ENCODE measurements at places on chromosomes 4 and X.

- DNase-seq = no peak
Observed at GRCh38 chr4:101037938-101038413, 309.4 kb downstream of the PPP3CA start.

GRCh38 chrX:13845721-13846378 lies 29.0 kb upstream of the GPM6B start:
- DNase-seq = no peak

DNA sequence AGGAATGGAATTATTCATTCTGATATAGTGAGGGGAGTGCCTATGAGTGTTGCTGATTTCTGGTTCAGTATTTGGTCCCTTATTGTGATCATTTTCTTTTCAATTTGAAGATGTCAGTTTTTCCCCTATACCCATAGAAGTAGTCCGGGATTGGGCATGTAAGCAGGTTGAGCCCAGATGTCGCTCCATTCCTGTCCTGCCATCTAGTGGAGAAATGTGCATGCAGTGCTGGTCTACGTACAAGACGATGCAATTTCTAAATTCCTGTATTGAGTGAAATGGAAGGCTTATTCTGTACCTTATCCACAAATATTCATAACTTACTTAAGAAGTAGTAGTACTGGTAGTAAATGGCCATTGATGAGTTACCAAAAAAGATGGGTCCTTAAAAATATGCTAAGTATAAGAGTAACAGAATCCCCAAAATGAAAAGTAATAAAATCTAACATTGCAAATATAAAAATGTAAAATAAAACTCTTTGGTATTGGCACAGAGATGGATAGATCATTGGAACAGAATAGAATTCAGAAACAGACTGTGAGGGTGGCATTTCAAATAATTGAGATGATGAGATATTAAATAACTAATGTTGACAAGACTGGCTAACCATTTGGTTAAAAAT lies 60.9 kb downstream of the UGT8 start:
- DNase-seq = no peak

DNA sequence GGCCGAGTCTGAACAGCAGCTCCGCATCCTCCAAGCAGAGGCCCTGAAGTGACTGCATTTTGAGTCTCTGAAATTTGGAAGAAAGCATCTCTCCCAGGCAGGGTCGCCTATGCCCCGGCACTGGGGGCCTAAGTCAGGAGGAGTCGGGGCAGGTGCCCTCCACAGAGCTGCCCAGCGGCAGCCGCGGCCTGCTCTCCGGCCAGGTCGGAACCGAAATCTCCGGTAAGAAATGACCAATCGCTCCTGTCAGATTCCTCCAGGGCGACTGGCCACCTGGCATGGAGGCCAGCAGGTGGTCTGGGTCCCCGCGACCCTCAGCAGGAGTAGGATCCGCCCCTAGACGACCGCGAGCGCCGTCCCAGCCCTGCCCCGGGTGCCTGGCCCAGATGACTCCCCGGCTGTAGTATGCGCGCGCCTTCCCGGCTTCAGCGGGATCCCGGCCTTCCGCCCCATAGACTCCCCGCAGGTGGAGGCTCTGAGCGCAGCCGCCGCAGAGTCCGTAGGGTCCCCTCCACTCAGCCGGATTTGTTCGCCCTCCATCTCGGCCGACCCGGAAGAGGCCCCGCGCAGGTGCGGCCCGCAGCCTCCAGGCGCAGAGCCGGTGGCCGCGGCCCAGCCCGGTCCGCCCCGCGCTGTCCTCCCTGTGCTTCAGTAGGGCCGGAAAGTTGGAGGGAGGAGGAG lies 1.5 kb downstream of the NKX1-1 start:
- no peak for DNase-seq

DNA sequence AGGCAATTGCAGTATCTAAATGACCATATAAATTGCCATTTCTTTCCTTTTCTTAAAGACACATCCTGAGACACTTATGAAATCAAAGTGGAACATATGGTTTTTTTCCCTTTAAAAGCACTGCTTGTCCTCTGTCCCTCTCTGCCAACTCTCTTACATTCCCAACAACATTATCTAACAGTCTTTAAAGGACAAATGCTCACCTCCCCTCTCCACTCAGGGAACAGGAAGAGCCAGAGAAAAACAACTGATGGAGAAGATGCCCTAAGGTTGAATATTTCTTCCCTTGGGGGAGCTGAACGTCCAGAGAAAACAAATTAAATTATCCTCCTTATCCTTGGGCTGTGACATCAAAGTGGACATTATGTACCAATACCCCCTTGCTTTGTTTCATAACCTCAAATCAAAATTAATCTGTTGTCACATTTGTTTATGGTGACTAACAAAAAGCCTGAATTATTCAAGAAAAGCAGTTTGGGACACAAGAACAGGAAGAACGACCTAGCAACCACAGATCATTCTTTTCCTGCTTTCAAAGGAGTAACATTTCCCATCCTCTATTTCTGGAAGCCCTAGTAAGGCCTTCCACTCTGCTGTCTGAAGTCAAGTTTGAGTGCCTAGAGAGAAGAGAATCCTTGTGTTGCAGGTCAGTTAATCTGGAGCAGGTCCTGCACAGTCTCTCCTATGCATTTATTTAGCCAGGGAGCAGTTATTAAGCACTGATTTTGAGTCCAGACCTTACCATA lies 52.6 kb upstream of the PAGE1 start:
- no peak for DNase-seq

GRCh38 chrX:119686087-119686691 lies 6.8 kb downstream of the SEPTIN6 start:
- DNase-seq = no peak

- no peak for DNase-seq
Observed at GRCh38 chrX:85988353-85988752, 59.0 kb downstream of the CHM start.

- DNase-seq = peak; percentile 29
Observed at GRCh38 chr4:165207431-165208220, at the start of gene KLHL2. TSS of gene KLHL2 (plus strand) at chr4:165207561. CDS start at chr4:165207877, 316 bp downstream.

DNA sequence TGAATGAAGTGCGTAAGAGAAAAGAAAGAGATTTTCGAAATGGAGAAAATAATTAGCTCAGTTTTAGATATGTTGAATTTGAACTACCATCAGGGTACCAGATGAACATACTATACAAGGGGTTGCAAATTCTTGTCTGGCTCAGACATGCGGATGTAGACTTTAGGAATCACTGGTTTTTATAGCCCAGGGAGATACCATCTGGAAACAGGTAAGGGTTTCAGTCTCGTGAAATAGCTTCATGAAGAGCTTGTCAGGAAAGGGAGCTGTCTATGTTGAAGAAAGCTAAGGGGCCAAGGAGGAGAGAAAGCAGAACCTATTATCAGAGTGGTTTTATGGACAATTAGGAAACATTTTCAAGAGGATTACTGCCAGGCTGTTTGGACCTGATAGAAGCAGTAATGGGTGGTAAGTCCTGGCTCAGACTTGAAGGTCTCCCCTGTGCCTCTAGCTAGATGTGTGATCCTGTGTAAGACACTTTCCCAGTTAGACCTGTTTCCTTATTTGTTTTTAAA lies 6.7 kb downstream of the RAB9A start:
- no peak for DNase-seq

DNA sequence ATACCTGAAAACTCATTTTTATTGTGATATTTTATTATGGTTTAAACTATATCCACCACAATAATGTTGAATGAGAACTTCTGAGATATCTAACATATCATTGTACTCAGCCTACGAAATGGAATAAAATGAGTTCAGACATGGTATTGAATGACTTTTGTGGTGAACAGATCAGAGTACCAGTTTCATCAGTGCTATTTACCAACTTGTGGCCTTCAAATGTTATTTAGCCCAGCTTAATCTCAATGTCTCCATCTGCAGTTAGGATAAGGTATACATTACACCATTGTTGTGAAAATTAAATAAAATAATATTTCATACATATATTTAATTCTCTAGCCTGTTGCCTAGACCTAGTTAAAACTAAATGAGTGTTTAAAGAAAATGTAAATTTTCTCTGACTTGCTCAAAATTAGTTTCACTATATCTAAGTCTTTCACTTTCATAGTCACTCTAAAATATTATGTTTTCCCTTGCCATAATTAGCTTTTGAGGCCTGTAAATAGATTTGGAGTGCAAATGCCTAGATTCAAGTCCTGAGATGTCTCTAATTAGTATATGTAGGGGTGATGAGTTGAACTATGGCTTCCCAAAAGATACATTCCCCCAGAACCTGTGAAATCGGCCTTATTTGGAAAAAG lies 594.2 kb downstream of the STPG2 start:
- no peak for DNase-seq

GRCh38 chr4:48205626-48206025 lies 64.0 kb downstream of the TEC start:
- no peak for DNase-seq

DNA sequence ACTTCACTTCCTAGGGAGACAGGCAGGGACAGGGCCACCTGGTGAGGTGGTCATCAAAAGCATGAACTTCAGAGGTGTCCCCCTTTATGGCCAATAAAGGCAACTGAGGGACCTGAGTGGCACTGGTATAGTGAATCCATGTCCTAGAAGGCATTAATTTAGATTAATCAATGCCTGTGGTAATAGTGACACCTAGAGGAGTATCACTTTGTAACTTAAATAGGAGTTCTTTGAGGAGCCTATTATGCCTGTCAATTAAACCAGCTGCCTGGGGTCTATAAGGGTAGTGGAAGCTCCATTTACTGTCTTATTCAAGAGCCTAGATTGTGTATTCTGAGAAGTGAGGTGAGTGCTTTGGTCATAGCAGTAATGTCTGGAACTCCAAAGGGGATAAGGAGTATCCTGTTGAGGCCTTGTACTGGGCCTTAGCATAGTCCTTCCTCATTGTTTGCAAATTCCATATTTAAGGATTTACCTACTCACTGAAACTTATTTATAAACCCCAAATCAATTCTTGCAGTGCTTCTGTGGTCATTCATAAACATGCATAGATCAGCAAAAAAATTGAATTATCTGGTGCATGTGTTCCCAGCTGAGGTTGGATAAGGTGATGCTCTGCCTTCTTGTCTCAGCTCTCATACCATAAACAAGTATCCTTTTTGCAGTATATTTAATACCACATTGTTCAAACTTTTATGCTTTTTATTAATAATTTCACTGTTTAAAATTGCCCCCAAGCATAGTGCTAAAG lies 213.8 kb upstream of the RADX start:
- DNase-seq = no peak

- DNase-seq = no peak
Observed at GRCh38 chr4:88779431-88779830, 81.8 kb upstream of the NAP1L5 start.

GRCh38 chr4:1405636-1406393 lies 427 bp downstream of the NKX1-1 start:
- DNase-seq = no peak

DNA sequence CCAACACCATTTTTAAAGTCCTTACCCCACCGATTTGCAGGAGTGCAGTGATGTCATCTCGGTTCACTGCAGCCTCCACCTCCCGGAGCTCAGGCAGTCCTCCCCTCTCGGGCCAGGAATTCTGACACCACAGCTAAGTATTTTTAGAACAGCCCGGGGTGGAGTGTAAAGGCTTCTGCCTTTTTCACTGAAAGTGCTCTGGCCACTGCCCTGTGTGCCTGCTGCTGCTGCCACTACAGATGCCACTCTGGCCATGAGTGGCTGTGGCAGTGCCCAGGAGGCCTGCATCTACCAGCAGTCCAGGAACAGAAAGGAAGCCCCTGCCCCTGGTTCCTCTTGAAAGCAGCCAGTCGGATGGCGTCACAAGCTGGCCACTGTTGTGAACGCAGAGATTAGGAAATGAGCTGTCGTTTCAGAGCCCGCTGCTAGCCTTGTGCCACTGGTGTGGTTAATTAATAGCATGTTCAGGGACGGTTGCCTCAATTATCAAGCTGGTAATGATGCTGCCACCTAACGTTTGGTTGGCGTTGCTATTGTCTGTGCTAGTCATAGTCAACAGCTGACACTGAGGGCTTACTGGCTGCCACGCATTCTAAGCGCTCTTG lies 23.6 kb upstream of the TBC1D14 start:
- no peak for DNase-seq

Measured in esophagus squamous epithelium (tissue), 5 donors.